ENCODE measurements at places on chromosomes 16 and 17.

DNA sequence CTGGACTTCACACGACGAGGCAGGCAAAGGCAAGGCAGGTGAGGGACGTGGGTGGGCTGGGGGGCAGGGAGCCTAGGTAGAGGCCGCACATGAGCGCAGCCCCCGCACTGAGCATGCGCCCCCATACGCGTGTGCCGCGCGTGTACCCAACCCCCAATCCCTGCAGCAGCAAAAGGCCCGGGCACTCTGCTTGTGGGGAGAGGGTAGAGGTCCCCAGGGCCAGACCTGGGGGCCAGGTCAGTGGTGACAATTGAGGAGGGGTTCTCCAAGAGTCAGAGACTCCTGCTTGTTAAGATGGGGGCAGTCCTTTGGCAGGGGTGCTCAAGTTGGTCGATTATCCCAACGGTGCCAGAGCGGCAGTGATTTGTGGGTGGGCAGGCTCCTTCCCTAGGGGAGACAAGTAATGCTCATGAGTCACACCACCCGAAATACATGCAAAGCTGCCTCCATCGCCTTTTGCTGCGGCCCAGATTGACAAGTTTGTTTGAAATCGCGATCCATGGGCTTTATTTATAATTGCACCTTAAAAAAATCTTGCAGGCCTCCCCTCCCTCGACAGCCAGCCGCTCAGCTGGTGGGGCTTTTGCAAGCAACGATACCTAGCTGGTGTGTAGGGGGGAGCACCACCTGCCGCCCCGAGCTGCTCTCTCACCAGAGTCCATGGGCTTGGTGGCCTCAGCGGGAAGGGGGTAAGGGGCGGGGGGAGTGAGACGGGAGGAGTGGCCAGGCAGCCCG lies 1.1 kb upstream of the GIT1 start:
- no peak for DNase-seq

DNA sequence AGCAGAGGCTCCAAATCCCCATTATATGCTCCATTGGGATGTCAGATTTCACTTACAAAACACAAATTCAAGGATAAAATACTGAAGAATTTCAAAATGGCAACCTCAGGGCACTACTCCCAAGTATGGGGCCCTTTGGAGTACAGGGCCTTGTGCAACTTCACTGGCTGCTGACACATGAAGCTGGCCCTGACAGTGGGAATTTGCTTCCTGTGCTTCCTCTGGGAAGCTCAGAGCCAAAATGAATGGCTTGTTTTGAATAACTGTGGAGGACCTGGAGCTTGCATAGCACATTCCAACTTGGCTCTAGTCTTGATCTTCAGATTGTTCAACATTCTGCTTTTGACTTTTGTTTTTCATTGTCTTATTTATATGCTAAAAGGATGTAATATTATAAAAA lies 52.3 kb upstream of the HNF1B start:
- DNase-seq, result no peak

DNA sequence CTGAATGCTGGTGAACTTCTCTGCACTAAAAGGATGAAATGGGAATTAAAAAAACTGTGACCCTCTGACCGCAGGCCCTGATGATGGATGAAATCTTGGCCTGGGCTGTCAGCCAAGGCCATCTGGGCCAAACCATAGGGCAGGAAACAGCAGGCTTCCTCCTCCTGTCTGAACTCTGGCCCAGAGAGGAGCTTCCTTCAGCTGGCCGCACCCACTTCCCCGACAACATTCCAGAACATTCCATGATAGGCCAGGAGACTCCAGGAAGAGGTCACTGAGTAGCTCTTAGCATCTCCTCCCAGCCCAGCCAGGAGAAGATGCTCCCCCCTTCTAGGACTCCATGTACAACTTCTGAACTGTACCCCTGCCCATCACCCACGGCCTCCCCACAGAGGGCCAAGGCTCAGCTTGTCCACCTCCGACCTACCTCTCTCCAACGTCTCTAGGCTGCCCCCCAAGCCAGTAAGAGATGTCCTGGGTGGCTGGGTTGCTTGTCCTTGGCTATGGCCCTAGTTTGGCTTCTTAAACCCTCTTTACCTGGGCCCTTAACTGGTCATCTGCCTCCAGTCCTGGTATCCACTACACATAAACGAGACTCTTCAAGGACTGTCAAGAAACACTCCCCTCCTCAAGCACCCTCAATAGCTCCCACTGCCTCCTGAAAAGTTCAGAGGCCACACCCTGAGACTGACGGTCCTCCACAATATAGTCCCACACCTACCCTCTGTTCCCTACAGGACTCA lies 1.7 kb downstream of the RPH3AL start:
- no peak for DNase-seq

DNA sequence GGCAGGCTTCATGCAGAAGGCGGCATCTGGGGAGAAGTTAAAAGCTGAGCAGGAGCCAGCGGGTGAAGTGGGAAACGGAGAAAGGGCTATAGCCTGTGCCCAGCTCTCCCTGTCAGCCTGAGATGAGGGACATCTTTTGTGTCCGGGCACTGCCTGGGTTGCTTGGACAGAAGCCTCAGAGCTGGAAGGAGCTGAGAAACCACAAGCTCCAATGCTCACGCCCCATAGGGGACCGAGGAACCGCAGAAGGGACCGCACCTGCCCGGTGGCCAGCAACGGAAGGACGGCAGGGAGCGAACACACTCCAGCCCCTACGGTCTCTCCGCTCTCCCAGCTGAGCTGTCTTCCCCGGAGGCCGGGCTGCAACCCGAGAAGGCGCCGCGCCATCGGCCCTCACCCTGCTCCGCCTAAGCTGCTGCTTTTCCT lies 175.8 kb downstream of the NPIPB11 start:
- no peak for DNase-seq

GRCh38 chr17:21212826-21213637 lies 929 bp downstream of the TMEM11 start:
- no peak for DNase-seq

GRCh38 chr17:8126491-8127066 lies 2.7 kb upstream of the HES7 start:
- DNase-seq, result no peak

DNA sequence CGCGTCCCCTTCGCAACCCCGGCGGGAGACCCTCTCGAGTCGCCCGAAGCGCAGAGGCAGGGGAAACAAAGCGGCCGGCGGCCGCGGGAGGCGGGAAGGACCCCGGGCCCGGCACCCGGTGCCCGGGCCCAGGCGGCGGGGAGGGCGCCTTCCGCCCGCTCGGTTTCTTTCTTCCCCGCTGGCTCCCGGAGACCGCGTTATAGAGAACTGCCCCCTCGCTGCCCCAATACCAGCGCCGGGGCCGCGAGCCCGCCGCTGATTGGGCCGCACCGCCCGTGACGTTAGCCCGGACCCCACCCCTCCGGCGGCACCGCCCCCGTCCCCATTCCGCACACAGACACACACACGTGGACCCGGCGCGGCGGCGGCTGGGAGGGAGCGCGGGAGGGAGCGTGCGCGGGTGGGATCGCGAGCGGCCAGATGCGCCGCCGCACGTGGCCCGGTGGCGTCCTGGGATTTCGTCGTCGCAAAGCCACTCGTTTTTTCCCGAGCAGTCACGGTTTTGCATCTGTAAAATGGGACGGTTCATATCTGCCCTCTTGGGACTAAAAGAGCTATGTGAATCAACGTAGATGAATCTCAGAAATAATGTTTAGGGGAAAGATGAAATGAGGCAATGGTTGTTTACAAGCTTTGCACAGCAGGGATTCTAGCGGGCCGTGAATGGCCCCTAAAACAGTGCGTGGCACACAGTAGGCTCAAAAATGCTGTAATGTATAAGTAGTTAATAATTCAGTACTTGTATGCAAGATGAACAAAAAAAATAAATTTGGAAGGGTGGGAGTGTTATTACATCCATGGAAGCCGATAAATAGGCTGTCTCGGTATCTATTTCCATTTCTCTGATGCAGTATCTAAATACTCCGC lies at the start of gene EPOP:
EPOP (minus strand) TSS at position 209 of the 867 bp plus-strand sequence. CDS start 462 bp downstream, outside the sequence.
- DNase-seq, result peak; percentile 53

DNA sequence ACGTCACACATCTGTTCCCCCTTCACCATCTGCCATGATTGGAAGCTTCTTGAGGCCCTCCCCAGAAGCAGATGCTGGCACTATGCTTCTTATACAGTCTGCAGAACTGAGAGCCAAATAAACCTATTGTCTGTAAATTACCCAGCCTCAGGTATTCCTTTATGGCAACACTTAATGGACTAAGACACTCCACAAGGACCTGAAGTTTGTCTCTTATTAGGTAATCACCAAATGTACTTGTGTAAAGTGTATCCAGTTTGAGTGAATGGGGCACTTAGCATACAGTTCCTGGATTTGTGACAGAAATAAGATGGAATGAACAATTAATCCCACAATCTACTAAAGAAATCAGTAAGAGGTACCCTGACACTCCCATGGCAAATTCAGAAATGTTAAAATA lies 105.3 kb downstream of the SLC39A11 start:
- no peak for DNase-seq

DNA sequence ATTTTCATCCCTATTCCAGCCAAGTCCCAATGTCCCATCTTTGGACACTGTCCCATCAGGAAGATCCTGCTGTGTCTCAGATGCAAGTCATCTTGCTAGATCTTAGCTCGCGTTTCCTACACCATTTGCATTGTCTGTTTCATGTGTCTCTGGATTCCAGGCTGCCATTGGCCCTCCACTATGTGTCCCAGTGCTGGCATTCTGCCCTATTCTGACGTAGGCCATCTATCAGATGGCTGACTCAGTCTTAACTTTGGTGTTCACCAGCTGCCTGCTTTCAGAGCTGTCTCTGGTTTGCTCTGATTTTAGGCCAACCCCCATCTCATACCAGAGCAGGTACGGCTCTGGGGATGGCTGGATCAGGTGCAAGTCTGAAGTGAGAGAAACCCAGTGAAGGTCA lies 300.9 kb upstream of the ASIC2 start:
- no peak for DNase-seq

DNA sequence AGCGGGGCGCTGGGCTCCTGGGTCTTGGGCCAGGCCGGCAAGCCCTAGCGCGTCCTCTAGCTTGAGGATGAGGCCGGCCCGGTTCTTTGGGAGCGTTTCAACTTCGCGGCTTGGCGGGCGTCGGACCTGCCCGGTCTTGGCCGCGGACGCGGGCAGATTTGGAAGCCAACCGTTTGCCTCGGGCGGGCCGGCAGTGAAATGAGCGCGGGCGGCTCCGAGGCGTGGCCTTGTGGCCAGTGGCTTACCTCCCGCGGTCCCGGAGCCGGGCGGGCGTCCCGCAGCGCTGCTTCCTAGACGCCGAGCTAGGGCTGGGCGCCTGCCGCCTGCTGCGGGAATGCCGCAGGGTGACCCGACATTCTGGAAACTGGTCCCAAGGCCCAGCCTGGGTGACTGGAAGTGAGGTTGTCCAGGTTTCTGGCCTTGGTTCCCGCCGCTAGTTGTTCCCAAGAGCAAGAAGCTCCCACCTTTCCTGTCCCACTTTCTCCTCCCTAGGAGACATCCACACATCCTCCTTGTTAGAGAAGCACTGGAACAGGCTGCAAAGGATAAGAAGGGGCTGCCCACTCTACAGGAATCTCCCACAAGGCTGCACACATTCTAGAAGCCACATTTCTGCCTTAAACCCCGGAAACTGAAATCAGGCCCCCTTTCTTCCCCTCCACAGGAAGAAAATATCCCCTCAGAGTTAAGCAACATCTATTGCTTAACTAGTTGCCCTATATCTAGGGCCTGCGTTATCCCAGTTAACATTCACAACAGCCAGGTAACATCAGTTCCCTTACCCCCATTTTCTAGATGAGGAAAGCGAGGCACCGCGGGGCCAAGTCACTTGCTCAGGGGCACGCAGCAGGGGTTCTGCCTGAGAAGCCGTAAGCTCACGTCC lies 4.5 kb upstream of the CBX8 start:
- DNase-seq, result no peak

GRCh38 chr17:76139801-76140660 lies 1.0 kb downstream of the FOXJ1 start:
- DNase-seq, result no peak
